ENCODE measurements at places on chromosomes 7 and 10.
A peak's percentile ranks its signal among the peaks of the same experiment; 100 is the strongest.

GRCh38 chr7:43799605-43800004 lies 41.1 kb downstream of the BLVRA start:
- no peak for DNase-seq

GRCh38 chr10:125151553-125152449 lies 8.6 kb downstream of the CTBP2 start:
- DNase-seq = no peak

- no peak for DNase-seq
Measured at GRCh38 chr10:22674573-22674930, 39.8 kb downstream of the PIP4K2A start.

DNA sequence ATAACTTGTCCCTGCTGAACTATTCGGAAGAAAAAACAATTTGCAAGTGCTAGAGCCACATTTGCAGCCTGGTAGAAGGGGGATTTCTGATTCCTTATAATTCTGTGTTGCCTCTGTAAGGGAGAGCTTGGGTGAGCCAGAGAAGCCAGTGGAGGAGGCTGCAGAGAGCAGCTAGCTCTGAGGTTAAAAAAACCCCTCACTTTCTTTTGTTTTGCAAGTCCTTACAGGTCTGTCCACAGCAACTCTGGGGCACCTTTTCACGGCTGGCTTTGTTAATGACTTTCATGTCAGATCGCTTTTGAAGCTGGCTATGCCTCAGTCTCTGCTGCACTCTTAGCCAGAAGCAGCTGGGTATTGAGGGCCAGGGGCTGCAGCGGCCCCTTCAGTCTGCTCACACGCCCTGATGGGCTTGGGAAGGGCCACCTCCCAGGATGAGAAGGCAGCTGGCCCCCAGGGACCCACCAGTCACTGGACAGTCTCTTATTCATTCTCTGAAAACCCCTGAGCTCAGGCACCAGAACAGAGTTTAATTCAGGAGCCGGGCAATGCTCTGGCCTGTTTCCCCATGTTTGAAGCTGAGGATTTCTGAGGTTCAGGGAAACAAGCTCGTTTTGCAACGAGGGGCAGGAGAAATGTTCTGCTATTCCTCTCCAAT lies 30.9 kb downstream of the TRIM8 start:
- DNase-seq = no peak

- DNase-seq = peak; percentile 85
Measured at GRCh38 chr7:128879939-128880746, 17.5 kb downstream of the ATP6V1F start.

DNA sequence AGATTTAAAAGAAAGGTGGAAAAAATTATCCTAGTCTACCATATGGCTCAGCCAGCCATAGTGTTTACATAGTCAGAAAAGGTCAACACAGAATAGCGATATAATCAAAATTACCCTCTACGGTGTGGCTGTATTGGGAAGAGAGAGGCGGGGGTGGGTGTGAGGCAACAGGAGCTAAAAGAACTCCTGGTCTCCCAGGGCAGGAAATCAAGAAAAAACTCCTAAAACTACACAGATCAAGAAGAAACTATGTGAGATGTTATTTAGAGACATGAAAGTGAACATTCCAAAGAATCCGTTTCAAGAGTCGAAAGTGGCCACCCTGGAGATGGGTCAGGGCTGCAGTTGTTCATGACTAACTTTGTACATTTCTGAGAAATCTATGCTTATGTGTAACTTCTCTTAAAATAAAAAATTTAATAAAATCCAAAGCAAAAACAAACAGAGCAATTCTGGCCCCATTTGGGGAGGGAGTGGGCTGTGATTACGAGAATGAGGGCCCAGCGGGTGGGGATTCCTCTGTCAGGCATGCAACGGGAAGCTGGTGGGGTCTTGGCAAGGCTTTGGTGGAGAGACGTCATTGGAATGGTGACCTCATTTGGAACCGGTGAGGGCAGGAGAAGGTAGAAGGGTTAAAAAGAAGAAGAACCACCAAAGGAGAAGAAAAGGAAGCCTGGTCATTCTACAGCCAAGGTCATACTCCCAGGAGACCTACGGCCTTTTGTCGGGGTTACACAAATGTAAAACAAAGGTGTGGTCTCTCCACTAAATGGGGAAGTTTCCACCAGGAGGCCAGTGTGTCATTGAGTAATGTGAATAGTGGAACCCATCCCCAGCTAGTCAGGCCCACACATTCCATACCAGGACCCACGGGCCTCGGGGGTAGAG lies 71.2 kb upstream of the DUSP5 start:
- DNase-seq = no peak

DNA sequence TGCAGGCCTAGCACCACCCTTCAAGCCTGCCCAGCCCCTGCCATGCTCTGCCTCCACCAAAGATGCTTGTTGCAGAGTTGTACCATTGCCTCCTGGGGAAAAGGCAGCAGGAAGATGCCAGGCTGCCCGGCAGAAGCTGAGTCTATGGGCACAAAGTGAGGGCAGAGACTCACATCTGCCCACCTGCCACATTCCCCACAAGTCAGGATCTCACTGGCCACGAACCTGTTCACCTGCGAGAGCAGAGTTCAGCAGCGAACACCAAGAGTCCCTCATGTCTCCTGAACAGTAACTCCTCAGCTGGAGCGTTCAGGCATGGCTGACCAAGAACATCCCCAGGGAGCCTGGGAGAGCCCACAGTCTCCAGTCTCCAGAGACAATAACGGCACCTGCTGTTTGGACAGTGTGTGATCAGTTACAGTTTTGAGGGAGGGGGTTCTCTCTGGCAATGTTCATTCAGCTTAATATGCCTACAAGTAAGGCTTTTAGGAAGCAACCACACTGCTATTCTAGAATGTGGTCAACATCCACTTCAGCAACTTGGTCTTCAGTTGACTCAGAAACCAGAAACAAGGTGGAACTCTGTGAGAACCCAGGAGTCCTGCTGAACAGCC lies 78.5 kb downstream of the GRID1 start:
- no peak for DNase-seq

DNA sequence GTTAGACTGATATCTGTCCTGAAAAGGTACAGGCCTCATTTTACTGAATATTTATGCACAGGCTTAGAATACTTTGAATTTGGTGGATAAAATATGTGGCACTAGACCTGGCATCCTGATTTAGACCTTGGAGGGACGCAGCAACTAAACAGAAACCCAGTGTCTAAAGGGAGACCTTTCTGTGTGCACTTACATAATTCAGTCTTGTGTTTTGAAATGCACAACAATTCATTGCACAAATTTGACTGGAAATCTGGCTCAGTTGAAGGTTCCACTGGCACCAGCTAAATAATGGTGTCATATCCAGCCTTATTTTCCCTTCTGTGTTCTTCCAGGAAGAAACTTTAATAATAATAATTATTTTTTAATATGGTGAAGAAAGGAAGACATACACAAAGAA lies 142.1 kb downstream of the SND1 start:
- no peak for DNase-seq

GRCh38 chr7:27176524-27176845 lies 2.4 kb upstream of the HOXA10 start:
- DNase-seq = no peak

DNA sequence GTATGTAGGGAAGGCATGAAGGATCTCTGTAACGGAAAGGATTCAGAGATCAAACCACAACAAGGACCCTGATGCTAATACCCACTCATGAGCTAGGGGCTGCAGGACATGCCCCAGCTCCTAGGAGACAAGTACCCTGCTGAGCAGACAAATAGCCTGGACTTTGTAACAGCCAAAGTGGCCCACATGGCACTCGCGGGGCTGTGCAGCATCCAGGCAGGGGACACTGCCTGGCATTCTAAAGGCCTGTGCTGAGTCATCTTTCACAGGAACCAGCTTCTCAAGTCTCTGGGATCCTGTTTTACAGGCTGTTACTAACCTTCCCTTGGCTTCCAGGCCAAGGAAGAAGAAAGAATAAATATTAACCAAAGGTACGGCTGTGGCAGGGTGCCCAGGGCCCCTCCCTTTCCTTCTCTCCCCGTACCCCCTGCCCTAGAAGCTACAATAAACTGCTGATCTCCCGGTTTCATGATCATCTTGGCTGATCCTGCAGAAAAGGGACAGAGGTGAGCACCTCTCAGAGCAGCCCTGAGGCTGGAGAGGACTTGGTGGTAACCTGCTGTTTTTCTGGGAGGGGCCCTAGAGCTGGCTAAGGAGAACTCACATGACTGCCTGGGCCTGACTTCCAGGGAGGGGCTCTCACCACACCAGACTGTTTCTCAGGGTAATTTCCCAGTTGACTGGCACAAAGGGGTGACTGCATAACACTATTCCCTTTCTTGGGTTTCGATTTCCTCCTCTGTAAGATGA lies 4.2 kb upstream of the RPEL1 start:
- DNase-seq = peak; percentile 65

GRCh38 chr10:28935061-28935460 lies 257.7 kb downstream of the BAMBI start:
- DNase-seq = no peak

DNA sequence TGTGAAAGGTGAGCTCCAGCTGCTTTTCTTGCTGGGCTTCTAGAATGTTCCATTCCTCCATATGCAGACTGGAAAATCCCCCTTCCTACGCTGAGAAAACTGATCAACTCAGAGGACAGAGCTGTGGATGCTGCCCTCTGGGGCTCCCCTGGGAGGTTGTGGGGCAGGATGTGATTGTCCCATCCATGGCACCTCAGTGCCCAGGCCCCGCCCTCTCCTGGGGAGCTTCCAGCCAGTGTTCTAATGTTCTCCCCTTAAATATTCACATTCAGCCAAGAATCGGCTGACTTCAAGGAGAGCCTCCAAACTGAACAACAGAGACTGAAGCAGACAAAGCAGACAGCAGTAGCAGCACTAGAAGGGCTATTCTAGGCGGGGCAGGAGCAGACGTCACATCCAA lies 55.0 kb downstream of the RAMP3 start:
- DNase-seq = no peak

DNA sequence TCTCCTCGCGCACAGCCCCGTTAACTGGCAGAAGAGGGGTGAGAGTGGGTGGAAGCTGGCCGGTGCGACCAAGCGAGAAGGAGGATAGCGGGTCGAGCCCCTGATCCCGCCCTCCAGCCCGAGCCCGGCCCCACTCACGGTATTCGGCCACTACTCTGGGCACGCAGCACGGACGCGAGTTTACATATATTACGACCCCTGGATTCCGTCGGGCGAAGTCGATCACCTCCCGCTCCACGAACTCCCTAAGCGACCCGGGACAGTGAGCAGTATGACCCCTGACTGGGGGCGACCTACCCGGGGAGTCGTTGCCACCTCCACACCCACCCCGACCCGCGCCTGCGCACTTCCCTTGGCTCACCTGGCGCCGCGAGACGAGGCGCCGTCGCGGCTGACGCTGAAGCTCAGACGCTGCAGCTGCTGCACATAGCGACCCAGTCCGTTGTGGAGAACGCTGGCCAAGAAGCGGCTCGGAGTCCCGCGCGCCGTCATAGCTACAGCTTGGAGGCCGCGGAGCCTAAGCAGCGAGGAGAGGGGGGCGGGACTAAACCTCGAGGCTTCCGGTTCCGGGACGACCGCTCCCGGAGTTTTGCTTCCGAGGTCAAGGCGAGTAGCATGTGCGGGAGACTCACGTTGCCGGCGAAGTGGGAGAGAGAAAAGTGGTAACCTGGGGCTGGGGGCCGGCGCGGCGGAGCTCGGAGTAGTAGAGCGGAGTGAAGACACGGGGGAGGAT lies at the start of the genes MRPL43 and TWNK:
TSS of gene MRPL43 (minus strand) at position 546 of the 733 bp plus-strand sequence. CDS start at position 492, 54 bp downstream.
TSS of gene TWNK (plus strand) at position 592 of the 733 bp plus-strand sequence. CDS start 668 bp downstream, outside the sequence.
- DNase-seq = peak; percentile 74

- peak; percentile 74 for DNase-seq
Measured at GRCh38 chr7:73770002-73770859, at the start of gene CLDN3. TSS of gene CLDN3 (minus strand) at chr7:73770270. CDS start at chr7:73770049, 221 bp downstream.

DNA sequence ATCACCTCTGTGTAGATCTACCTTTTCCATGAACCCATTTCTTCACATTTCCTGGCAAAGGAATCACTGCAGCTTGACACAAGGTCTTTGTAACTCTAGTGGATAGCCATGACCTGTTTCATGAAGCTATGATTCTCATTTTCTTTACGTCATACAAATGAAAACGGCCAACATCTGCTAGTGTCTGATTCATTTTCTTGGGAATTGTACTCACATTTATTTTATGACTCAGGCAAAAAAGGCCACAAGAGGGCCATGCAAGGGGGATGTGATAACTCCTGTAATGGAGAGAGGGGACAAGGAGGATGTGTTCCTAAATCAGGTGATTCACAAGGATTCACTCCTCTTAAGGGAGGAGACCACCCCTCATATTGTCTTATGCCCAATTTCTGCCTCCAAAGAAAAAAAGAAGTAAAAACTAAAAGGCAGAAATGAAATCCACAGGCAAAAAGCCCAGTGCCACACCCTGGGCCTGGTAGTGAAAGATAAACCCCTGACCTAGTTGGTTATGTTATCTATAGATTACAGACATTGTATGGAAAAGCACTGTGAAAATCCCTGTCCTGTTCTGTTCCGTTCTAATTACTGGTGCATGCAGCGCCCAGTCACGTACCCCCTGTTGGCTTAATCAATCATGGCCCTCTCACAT lies 249.9 kb downstream of the IPMK start:
- peak; percentile 50 for DNase-seq

- peak; percentile 68 for DNase-seq
Measured at GRCh38 chr7:36763132-36763816, 39.0 kb upstream of the AOAH start.

DNA sequence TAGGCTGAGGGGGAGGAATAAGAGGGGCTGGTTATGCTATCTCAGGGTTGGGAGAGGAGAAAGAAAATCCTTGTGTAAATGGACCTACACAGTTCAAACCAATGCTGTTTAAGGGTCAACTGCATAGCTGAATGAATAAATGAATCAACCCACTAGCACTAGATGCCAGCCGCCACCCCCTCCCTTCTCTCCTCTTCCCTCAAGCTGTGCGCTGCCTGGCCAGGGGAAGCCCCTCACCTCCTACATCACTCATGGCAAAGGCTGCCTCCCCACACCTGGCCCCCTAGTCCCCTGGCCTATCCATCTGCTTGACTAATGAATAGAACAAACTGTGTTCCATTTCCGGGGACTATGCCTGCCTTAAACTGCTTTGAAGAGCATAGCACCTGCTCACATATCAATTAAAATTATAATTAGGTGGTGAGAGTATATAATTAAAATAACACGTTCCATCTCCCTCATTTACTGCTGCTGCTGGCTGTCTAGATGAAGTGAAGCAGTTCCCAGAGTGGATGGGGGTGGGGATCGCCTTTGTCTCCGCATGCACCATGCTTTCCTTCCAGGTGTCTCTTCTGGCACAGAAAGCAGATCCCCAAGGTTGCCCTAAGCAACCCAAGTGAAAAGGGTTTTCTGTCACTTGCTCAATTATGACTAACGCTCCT lies 32.6 kb downstream of the GRID1 start:
- DNase-seq = no peak

GRCh38 chr7:107130487-107131220 lies 38.1 kb upstream of the HBP1 start:
- DNase-seq = no peak

DNA sequence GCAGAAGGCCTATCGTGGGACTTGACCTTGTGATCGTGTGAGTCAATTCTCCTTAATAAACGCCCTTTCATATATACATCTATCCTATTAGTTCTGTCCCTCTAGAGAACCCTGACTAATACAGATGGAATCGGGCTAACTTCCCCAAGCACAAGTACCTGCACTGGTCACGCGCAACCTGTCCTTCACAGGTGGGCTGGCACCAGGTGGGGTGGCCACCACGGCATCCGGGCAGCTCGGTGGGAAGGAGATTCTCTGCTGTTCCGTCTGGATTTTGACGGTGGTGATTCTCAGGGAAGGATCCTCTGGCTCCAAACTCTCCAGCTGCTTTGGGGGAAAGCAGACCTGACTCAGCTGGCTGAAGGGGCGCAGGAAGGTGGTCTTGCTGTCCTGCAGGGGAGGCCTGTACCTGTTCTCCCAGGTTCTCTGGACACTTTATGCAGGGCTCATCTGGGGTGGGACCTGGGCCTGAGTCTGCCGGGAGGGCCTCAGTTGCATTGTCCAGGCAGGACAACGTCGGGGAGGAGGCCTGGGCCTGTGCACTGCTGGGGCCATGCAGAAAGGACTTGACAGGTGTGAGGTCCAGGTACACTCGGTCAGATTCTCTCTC lies 61.1 kb downstream of the VWA2 start:
- DNase-seq = no peak

GRCh38 chr10:73456187-73456890 lies 23.0 kb upstream of the MSS51 start:
- no peak for DNase-seq

Data from Daoy (cell line).